Cardiac muscle cell (in vitro differentiated cells and primary cell): ENCODE measurements at places on chromosomes 7 and 10. TPM values are rescaled to one million over a fixed set of nuclear protein-coding genes. Genes with fewer than 3 reads are reported as not detected.

GRCh38 chr10:120634659-120635058 is 177.6 kb downstream of the PLPP4 start:
- no peak overlapping the region for H3K4me3 ChIP-seq
- DNase-seq: peak; percentile 2
- no peak overlapping the region for H3K27ac ChIP-seq
- H3K36me3 ChIP-seq: no peaks in the 10 kb centered on the region

DNA sequence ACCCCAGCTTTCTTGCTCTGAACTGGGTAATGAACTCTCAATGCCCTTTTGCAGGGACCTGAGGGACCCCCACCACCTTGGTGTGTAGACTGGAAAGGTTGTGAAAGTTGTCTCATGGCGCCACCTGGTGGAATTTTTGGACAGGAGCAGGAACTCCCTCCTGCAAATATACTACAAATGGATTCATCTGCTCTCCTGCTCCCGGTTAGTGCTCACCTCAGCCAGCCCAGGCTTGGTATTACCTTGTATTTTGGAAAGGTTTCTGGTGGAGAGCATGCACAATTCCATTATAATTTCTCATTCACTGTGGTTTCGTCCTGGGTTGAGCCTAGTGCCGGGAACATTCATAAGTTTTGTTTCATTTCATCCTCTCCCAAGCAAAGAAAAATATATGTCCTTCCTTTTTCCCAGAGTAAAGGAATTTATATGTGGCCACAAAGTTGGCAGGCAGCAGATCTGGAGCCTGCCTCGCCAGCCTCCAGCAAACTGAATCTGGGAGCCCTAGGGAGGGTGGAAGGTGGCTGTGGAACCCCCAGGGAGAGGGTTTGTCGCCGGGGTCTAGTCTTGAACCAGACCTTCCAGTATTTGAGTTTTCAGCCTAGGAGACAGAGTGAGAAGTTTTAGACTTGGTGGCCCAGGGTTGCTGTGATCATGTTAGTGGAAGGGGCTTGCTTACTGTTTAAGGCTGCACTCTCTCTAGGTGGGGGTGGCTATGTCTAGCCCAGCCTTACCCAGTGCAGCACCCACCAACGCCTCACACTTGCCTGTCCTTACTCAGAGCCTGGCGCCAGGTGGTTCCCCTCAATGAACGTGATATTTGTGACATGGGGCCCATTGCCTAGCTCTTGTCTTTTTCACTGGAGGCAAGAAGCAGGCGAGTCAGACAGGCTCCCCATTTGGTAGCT is 9.5 kb downstream of the FAM241B start:
- H3K27ac ChIP-seq: no peak overlapping the region
- H3K4me3 ChIP-seq: no peak overlapping the region
- H3K36me3 ChIP-seq: no peaks in the 10 kb centered on the region

- H3K36me3 ChIP-seq: no peaks in the 10 kb centered on the region
- no peak overlapping the region for H3K4me3 ChIP-seq
- no peaks in the 10 kb centered on the region for H3K27me3 ChIP-seq
- H3K27ac ChIP-seq: no peak overlapping the region
- DNase-seq: no peak
Observed at GRCh38 chr7:27997188-27997707, 183.3 kb downstream of the JAZF1 start.

- no peaks in the 10 kb centered on the region for H3K36me3 ChIP-seq
- no peak overlapping the region for H3K4me3 ChIP-seq
- H3K4me1 ChIP-seq: no peaks in the 10 kb centered on the region
- DNase-seq: peak; percentile 75
- peaks cover 8% of the 10 kb centered on the region for H3K27me3 ChIP-seq
Observed at GRCh38 chr10:49592726-49593563, 17.2 kb upstream of the SLC18A3 start.

DNA sequence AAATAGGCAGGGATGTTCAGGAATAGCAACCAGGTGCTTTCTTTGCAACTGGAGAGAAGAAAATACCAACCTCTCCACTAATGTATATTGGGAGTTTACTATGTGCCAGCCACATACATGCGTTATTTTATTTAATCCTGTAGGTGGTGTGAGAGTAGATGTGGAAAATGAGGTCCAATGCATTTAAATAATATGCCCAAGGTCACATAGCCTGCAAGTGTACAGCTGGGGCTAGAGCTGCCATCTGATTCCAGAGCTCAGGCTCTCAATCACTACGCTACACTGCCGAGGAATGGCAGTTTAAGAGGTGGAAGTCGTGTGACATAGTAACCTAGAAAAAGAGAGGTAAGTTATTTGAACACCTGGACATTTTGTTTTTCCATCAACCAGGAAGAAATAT is 277.0 kb downstream of the EXOC4 start:
- no peaks in the 10 kb centered on the region for H3K27me3 ChIP-seq
- H3K4me1 ChIP-seq: no peaks in the 10 kb centered on the region
- no peaks in the 10 kb centered on the region for H3K36me3 ChIP-seq
- H3K4me3 ChIP-seq: no peak overlapping the region

DNA sequence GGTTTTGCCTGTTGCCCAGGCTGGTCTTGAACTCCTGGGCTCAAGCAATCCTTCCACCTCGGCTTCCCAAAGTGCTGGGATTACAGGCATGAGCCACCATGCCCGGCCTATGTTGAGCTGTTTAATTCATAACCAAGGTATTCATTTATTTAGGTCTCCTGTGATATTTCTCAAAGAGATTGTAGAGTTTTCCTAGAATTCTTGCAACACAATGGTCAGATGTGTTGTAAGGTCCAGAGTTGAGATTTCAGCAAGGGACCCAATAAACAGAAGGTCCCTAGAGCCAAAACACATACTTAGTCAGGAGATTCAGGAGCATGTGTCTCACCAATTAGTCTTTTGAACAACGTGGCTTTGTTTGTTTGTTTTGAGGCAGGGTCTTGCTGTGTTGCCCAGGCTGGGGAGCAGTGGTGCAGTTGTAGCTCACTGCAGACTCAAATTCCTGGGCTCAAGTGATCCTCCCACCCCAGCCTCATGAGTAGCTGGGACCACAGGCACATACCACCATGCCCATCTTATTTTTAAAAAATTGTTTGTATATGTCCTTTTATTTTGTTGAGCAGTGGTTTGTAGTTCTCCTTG is 321.3 kb upstream of the GALNT17 start:
- no peak overlapping the region for H3K27ac ChIP-seq
- DNase-seq: no peak
- no peaks in the 10 kb centered on the region for H3K36me3 ChIP-seq
- H3K27me3 ChIP-seq: no peaks in the 10 kb centered on the region
- no peak overlapping the region for H3K4me3 ChIP-seq

The ANTXRL gene
- not detected in 2 replicates for total RNA-seq

DNA sequence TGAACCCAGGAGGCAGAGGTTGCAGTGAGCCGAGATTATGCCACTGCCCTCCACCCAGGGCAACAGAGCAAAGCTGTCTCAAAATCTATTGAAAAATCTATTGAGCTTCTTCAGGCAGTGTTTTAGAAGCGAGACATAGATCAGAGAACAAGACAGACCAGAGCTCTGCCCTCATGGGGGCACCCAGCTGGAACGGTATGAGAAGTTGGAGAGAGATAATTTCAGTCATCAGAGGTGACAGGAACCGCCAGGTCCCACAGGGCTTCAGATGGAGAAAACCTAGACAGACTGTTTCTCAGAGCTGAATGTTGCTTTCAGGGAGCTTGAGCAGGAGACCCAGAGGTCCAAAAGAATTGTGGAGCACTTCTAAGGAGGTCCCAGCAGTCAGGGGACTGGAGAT is 14.2 kb upstream of the GTF2IRD1 start:
- H3K4me3 ChIP-seq: no peak overlapping the region
- no peak overlapping the region for H3K27ac ChIP-seq
- no peaks in the 10 kb centered on the region for H3K36me3 ChIP-seq
- H3K4me1 ChIP-seq: no peaks in the 10 kb centered on the region
- DNase-seq: no peak
- H3K27me3 ChIP-seq: no peaks in the 10 kb centered on the region

- H3K36me3 ChIP-seq: no peaks in the 10 kb centered on the region
- H3K27me3 ChIP-seq: no peaks in the 10 kb centered on the region
- no peak overlapping the region for H3K27ac ChIP-seq
- no peaks in the 10 kb centered on the region for H3K4me1 ChIP-seq
- no peak overlapping the region for H3K4me3 ChIP-seq
- no peak for DNase-seq
Observed at GRCh38 chr7:93430917-93431588, 143.5 kb downstream of the CALCR start.

The LIPK gene
- not detected in 2 replicates for total RNA-seq

DNA sequence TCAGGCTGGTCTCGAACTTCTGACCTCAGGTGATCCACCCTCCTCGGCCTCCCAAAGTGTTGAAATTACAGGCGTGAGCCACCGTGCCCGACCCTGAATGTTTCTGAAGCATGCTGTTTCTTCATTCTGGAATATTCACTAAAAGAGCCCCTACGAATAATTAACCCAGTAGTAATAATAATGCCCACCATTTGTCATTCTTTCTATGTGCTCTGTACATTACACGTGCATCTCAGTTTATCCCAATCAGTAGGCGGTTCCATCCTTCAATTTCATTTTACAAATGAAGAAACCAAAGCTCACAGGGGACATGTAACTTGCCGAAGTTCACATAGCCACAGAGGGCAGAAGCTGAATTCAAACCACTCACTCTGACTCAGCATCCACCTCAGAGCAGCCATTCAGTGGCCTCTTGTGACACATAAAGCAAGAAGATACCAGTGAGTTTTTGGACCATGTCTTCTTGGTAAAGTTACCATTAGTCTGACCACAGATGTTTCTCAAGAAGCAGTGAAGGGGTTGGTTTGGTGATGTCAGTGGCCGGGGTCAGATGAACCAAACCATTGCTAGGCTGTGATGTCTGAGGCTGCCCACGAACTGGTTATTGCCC is 71.9 kb upstream of the DUSP5 start:
- no peak overlapping the region for H3K4me3 ChIP-seq
- peaks cover 4% of the 10 kb centered on the region for H3K4me1 ChIP-seq
- no peaks in the 10 kb centered on the region for H3K27me3 ChIP-seq
- H3K36me3 ChIP-seq: no peaks in the 10 kb centered on the region
- peak; percentile 88 for DNase-seq

The TMEM178B gene
- total RNA-seq: 0.07 and 0.39 TPM in 2 replicates

The TMEM225B gene
- total RNA-seq: 0.81 and 2.3 TPM in 2 replicates

DNA sequence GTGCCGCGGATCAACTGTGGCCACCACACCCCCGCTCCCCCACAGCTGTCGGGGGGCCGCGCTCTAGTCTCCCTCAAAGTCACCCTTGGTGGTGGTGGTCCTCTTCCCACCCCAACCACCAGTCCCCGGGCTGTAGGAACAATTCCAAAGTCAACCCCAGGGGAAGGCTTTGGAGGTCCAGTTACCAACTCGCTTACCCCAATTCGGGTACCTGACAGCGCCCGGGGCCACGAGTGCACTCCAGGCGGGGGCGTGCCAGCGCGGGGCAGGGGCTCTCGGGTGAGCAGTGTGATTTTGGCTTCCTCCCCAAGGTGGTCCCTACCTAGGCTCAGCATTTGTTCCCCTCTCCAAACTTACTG is 584 bp upstream of the ZMIZ1 start:
- H3K4me3 ChIP-seq: peak overlapping the region; percentile 97
- no peaks in the 10 kb centered on the region for H3K27me3 ChIP-seq
- peak; percentile 34 for DNase-seq
- peak overlapping the region; percentile 97 for H3K27ac ChIP-seq

The MRPL32 gene
- total RNA-seq: 71.9 and 77.0 TPM in 2 replicates

The IGF2BP3 gene
- 44.9 and 59.3 TPM in 2 replicates for total RNA-seq

GRCh38 chr10:80137031-80137862 is 4.7 kb downstream of the PLAC9 start:
- H3K4me3 ChIP-seq: no peak overlapping the region
- no peak overlapping the region for H3K27ac ChIP-seq

DNA sequence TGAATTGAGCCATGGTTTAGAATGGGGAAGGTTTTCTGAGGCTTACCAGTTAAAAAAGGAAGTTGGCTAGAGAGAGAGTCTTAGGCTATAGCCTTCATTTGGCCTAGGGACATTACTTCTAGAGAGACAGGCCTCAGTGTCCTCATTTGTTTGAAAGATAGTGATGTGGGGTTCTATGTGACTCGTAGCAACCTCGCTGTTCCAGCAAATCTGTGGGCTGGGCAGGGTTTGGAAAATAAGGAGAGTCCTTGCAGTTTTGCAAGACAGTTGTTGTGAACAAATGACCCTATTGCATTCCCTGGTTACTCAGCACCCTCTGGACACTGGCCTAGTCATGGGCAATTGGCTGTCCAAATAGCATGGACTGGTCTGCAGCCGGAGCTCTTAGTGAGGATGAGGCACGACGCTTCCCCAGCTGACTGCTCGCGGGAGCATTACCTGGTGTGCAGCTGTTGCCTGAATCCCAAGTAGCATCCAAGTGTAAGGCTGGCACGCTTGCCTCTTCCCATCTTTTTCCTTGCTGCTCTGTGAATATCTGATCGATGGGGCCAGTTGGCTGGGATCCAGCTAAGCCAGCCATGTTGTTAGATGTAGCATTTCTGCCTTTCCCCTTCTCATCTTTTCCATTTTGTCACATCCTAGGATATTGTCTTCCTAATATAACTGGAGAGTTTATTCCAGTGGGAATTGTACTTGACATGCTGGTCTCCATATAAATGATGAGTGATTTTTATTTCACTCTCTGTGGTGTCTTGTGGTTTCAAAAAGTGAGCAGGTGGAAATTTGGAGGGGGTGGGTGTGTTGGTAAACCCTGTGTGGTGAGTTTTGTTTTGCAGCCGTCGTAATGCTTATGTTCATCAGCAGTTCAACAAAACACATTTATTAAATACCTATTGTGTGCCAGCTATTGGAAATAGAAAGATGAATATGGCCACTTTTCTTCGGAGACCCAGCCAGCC is 99.8 kb downstream of the SND1 start:
- DNase-seq: peak; percentile 52
- H3K4me3 ChIP-seq: no peak overlapping the region

- DNase-seq: no peak
- no peaks in the 10 kb centered on the region for H3K36me3 ChIP-seq
- no peak overlapping the region for H3K27ac ChIP-seq
- H3K4me1 ChIP-seq: no peaks in the 10 kb centered on the region
Observed at GRCh38 chr10:19658131-19658530, 158.1 kb upstream of the PLXDC2 start.

DNA sequence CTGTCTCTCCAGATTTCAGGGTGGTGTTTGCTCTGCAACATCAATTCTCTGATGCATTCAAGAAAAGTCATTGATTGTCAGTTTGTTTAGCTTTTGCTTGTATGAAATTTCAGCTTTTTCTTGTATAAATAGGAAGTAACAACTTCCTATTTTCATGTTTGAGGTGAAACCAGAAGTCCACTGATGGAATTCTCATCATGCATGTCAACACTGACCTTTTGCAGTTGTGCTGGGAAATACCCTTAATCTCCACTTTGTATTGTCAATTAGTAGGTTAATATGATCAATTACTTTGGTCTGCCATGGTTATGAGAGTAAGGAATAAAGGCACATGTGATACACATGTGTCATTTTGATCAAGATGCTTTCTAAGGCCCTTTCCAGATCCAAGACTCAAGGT is 208.8 kb upstream of the HPS1 start:
- no peaks in the 10 kb centered on the region for H3K27me3 ChIP-seq
- H3K4me1 ChIP-seq: no peaks in the 10 kb centered on the region

GRCh38 chr7:91436655-91437054 is 172.4 kb downstream of the FZD1 start:
- H3K36me3 ChIP-seq: no peaks in the 10 kb centered on the region
- H3K27me3 ChIP-seq: no peaks in the 10 kb centered on the region
- H3K4me3 ChIP-seq: no peak overlapping the region
- no peak overlapping the region for H3K27ac ChIP-seq
- no peaks in the 10 kb centered on the region for H3K4me1 ChIP-seq
- no peak for DNase-seq

- H3K27ac ChIP-seq: no peak overlapping the region
- no peaks in the 10 kb centered on the region for H3K36me3 ChIP-seq
- H3K4me1 ChIP-seq: peaks cover 12% of the 10 kb centered on the region
- DNase-seq: no peak
- H3K4me3 ChIP-seq: no peak overlapping the region
Observed at GRCh38 chr7:28230261-28230660, 49.7 kb upstream of the JAZF1 start.
